ENCODE measurements at places on chromosomes 7 and 10.
A peak's percentile ranks its signal among the peaks of the same experiment; 100 is the strongest.

DNA sequence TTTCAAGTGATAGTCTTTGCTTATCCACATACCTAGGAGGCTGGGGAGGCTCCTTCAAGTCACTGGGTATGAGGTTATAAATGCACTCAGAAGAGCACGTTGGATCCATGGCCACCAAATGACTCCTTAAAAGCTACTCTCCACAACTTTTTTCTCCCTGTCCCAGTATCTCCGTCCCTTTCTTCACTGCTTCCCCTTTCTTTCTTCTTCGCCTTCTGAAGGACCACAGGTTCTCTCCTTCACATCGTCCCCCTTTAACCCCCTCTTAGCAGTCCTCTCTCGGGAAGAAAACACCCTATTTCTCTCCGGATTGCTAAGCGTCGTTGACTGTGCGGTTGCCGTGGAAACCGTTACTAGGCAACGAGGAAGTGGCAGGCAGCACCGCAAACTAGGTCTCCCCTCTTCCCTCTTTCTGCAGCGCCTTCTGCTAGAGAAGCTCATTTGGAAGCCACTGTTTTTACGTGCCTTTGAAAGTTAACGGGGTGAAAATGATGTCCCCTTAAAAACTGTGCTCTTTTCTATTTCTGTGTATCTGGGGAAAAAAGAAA, at the start of gene ENKUR:
ENKUR (minus strand) TSS at position 331 of the 548 bp plus-strand sequence; CDS start at position 109, 222 bp downstream.
- DNase-seq: peak; percentile 91

DNA sequence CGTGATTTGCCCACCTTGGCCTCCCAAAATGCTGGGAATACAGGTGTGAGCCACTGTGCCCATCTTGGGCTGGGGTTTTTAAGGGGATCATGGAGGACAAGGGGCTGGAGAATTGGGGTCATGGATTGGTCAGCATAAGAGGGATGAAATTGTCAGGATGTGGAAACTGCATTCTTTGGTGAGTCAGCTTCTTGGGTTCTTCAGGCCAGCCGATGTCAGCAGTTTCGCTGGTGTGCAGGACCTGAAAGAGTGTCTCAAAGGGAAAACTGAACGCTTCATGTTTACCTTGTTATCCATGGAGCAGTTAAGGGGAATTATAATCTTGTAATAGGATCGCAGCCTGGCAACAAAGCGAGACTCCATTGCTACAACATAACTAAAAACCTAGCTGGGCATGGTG, 13.0 kb downstream of the GALNT17 start:
- DNase-seq: no peak

GRCh38 chr7:132866144-132866531, 215.8 kb downstream of the CHCHD3 start:
- DNase-seq: no peak

- DNase-seq: no peak
These were observed 5.5 kb upstream of the ADCY1 start for GRCh38 chr7:45568536-45569289.

GRCh38 chr10:101071267-101071884, 9.6 kb downstream of the KAZALD1 start:
- no peak for DNase-seq

Measured in fibroblast of skin of right quadriceps (primary cell).